ENCODE measurements at places on chromosomes 1 and 21.

GRCh38 chr1:165903672-165904071, 76.3 kb downstream of the UCK2 start:
- DNase-seq = no peak

DNA sequence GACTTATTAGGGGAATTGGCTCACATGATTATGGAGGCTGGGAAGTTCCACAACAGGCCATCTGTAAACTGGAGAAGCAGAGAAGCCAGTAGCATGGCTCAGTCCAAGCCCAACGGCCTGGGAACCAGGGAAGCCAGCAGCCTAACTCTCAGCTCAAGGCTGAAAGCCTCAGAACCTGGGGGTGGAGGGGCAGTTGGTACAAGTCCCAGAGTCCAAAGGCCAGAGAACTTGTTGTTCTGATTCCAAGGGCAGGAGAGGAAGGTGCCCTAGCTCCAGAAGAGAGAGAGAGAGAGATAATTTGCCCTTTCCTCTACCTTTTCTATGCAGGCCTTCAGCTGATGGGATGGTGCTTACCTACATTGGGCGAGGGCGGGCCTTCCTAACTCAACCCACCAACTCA, 55.3 kb downstream of the MAN1C1 start:
- no peak for DNase-seq

DNA sequence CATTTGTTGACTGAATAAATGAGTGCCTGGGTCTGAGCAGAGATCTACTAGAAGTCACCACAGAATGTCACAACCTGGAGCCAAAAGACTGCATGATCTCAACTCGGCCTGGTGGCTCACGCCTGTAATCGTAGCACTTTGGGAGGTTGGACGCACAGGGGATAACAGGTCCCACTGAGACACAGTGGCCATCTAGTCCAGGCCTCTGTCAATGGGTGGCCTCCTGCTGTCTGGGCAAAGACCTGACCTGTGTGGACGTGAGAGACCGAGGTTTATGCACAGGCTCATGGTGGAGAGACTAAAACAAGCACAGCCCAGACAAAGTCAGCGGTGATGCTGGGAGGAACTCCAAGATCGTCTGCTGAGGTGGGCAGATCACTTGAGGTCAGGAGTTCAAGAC, 103.0 kb upstream of the BACE2 start:
- DNase-seq = no peak

GRCh38 chr1:10613340-10613739, 138.6 kb downstream of the PEX14 start:
- DNase-seq = no peak

DNA sequence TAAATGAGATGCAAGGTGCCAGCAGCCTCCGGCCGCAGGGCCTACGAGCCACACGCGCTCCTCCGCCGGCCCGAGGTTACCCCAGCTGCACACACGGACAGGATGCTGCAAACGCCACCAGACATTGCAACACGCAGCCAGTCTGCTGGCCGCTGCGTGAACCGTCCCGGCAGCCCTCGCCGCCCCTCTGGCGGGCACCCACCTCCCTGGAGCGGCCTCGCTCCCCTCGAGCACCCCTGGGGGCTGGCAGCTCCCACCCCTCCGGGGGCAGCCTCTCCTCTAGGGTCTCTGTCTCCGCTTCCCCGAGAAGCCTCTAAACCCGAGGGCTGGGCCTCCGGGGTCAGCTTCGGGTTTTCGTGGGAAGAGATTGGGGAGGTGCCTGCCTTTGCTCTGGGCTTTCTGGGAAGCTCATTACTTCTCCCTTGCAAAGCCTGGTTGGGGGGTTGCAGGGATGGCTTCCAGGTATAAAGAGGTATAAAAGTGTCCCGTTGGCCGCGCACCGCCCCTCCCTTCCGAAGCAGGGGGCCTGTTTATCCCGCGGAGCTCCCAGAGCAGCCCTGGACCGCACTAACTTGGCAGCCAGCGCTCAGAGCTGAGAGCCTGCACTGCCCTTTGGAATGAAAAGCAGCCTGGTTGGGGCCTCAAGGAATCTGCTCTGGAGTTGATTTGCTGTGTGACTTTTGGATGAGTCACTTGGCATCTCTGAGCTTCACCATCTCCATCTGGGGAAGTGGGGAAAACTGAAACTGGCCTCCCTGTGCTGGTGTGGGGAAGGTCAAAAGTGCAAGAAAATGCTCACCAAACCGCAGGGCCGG, 21.8 kb downstream of the DHRS3 start:
- DNase-seq = no peak

GRCh38 chr1:110205591-110206155, 4.4 kb upstream of the KCNC4 start:
- no peak for DNase-seq

Measured in GM12891 (cell line).